Stimulated activated CD4-positive, alpha-beta T cell treated with anti-CD3 and anti-CD28 coated beads, TNF-alpha, amount 100 ng/mL, for 1 hour (primary cell): ENCODE measurements at places on chromosomes 7 and 10.

DNA sequence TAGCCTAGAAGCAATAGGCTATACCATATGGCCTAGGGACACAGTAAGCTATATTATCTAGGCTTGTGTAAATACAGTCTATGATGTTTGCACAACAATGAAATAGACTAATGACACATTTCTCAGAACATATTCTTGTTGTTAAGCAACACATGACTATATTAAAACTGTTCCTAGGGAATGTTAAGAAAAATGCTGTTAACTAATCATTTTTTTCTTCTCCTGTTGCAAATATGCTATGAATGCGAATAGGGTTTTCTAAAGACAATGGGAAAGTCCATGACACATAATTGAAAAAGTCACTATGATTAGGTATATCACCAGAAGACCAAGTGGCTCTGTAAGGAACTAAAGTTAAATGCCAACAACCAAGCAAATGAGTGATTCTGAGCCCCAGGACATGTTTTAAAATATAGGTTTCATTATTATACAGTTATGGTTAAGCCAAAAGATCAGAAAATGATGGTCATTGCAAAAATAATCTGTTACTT lies 454.0 kb upstream of the SORCS1 start:
- no peak for DNase-seq

GRCh38 chr10:56258378-56258777 lies 102.7 kb downstream of the ZWINT start:
- DNase-seq = no peak

DNA sequence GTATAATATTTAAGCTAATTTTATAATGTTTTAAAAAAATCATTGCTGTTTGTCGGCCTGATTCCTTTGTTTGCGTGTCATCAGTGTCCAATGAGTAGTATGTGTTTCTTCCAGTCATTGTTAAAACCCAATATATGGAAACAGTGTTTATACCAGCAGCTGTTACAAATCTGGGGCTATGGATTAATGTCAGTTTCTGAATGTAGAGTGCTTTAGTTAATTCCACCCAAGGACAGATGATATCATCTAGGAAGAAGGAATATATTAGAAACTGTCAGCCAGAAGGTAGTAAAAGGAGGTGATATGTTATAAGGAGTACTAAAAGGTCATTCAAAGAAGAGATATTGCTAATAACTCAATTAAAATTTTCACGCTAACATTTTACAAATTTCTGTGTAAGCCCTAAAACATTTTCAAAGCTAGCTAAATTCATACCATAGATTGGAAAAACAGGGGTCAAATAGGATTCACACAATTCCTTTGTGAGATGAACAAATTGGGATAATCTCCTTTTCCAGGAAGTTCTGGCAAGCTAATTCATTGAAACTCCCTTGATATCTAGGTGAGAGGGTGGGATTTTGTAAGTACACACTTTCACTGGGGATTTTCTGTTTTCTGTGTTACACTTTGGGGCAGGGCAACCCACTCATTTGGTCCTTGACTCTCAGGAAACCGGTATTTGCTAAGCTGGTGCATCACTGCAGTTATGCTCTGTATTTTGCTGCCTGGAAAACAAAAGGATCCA lies 448.8 kb downstream of the LRMDA start:
- no peak for DNase-seq

DNA sequence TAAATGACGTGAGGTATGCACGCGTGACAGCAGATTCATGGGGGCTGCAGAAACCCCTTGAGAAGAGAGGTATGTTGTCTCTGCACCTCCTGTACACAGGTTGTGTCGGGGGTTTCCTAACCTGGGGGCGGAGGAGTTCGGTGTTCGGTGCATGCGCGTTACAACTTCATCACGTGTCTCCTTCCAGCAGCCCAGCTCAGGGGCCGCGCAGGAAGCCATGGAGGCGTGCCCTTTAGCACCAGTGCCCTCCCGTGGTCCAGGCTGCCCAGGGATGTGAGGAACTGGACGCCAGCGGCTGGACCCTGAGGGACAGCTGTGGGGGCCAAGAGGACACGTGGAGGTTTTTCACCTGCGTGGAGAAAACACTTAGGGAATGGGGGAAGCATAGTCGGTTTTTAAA lies 186.4 kb downstream of the EBF3 start:
- DNase-seq = no peak

DNA sequence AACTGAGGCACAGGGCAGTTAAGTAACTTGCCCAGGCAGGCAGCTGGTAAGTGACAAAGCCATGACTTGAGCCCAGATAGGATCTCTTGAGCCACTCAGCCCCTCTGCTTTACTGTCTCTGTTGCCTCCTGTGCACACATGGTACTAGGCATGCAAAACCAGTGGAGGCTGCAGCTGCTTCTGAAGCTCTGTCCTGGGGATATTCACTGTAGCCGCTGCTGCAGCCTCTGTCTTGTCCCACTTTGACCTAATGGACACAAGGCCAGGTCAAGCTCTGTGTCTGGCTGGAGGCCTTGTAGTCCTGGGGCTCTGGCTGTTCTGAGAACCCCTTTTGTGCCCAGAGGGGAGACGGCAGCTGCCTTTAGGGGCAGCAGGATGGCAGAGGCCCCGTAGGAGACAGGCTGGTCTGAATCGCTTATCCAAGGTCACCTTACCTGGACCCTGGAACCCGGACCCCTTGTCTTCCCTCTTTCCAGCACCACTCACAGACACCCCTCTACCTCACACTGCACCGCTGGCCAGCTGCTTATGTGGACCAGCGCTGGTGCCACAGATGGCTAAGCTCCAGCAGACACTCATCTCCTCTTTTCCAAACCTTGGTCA lies 57.6 kb downstream of the TSPAN15 start:
- no peak for DNase-seq

DNA sequence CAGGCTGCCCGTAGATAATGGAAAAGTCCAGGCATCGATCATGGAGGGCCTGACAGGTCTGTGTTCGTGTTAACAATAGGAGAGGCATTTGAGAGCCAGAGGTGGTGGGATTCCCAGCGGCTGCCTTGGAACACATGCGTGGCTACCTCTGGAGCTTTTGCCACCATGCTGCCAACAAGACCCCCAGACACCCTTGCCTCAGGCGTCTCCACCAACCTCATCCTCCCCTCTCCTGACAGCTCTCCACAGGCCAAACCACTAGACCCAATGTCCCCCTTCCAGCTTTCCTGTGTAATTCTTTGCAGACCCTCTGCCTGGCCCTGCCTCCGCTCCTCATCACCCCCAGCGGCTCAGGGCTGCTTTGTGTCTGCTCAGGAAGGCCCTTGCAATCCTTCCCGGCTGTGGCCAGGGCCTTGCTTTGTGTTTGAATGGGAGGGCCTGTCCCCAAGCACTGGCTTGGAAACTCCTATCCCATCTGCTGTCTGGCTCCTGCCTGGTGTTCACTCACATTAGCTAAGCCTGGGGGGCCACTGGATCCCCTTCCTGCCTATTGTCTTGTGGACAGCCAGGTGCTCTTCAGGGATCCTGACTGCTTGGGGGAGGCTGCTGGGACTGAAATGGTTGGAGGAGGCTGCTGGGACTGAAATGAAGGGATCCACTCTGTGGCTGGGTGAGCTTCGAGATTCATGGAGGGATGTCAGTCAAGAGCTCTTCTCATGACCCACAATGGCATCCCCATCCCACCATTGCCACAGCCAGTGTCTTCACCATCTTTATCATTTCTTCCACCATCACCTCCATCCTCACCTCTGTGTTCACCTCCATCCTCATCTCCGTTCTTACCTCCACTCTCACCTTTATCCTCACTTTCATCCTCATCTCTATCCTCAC lies 60.8 kb upstream of the ELN start:
- DNase-seq = no peak

DNA sequence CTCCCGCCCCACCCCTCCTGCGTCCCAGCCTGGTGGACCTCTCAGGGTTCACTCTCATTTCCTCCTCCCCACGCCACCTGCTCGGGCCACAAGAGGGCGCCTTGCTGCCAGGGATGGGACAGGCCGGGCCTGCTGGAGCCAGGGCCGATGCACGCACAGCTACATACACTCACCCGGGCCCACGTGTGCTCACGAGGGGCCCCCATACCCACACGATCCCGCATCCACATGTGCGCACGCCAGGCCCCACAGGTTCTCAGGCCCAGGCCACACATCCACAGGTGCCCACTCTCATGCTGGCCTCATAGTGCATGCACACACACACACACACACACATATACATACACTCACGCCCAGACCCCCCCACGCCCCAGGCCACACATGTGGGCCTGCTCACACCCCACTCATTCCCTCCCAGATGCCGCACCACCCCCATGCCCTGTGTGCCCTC lies 68.6 kb downstream of the LHPP start:
- peak; percentile 73 for DNase-seq

DNA sequence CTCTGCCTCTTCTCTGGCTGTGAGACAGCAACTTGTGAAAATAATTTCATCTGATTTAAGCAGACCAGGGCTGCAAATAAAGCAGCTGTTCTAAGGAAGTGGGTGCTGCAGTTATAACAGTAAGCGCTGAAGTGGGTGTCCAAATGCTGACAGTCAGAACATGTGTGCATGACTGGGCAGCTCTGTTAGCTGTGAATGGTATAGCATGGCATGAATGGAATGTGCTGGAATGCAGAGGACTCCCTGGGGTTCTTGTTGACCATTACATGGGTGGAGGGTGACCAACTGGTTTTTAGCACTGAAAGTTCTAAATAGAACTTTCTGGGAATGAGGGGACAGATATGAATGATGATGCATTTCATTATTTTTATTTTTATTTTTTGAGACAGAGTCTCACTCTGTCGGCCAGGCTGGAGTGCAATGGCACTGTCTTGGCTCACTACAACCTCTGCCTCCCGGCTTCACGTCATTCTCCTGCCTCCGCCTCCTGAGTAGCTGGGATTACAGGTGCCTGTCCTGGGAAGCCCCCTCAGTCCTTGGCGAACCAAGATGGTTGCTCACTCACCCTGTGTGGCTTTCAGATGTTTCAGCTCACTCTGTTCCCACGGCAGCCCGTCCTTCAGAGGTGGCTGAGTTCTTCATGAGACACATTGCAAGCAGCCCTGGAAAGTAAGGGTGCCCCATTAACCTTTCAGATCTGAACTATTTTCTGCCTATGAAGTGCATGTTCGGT lies 319.8 kb upstream of the PHYHIPL start:
- no peak for DNase-seq

DNA sequence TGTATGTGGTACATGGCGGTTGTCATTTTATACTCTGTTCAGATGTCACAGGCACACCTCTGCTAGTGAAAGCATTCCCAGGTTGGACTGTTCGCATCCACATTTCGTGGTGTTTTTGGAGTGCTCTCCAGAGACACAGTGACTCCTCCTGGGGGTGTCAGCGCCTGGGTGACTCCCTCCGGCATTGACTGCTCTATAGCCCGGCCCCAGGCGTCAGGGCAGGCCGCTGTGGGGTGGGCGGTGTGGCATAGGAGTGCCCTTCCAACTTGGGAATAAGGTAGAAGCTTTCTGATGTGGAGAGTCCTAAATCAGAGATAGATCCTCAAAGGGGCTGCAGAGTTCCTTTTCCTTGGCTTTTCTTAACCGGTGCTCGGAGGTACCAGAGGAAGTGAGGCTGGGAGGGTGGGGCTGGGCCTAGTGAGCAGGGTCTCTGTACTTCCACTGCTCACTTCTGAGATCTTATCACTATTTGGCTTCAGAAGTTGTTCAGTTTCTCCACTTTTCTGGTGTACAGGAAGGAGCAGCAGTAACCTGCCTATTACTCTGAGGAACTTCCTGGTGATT lies 32.3 kb downstream of the CCNY start:
- DNase-seq = no peak

- DNase-seq = no peak
Observed at GRCh38 chr7:132160611-132161532, 415.4 kb downstream of the PLXNA4 start.

DNA sequence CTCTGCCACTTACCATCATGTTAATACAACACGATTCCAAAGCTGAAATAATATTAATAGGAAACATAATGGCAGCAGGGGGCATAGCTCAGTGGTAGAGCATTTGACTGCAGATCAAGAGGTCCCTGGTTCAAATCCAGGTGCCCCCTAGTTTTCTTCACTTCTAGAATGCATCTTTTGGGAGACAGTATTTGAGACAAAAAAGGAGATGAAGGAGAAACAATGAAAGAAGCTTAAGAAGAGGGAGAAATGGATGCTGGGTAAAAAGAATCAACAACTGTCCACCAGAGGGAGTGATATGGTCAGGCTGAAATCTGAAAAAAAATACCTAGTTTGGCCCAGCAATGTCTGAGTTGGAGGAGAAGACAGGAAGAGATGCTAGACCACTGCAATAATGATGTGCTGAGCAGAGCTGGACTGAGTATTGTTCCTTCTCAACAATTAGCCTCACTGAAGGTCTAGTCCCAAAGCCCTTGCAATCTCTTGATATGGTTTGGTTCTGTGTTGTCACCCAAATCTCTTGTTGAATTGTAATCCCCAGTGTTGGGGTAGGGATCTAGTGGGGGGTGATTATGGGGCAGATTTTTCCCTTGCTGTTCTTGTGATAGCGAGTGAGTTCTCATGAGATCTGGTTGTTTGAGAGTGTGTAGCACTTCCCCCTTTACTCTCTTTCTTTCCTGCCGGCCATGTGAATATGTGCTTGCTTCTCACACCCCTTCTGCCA lies 48.3 kb downstream of the ZNF783 start:
- DNase-seq = no peak

GRCh38 chr10:97039538-97040247 lies 146.1 kb downstream of the SLIT1 start:
- DNase-seq = no peak

DNA sequence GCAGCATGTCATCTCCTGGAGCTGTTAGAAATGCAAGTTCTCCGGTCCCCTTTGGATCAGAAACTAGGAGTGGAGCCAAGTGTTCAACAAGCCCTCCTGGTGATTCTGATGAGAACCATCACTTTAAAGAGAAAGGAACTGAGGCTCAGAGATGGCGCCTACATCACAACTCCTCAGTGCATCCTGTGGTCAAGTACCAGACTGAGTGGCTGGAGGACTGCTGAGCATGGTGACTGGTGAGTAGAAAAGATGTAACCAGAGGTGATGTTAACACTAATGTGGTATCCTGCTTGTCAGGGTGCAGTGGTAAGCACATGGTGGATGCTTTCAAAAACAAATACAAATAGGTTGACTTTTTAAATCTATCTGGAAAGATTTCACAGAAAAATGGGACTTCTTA lies 3.5 kb upstream of the OIT3 start:
- DNase-seq = no peak

DNA sequence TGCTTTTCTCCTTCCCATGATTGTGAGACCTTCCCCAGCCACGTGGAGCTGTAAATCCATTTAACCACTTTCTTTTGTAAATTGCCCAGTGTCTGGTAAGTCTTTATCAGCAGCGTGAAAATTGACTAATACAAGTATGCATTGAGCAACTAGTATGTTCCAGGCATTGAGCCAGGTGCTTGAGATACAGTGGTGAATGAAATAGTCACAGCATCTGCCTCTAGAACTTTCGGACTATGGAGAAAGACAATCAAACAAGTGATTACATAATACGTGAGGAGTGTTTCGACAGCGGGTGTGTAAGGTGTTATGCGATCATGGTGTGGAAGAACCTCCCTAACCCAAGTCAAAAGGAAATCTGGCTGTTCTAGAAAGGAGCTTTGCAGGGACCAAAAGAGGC lies 21.6 kb upstream of the NUP205 start:
- DNase-seq = no peak

GRCh38 chr7:22320416-22320815 lies 36.5 kb downstream of the RAPGEF5 start:
- no peak for DNase-seq

GRCh38 chr7:30731581-30731980 lies 20.4 kb upstream of the INMT start:
- DNase-seq = no peak

GRCh38 chr10:133230387-133231195 lies 574 bp downstream of the UTF1 start:
- DNase-seq = no peak

GRCh38 chr7:50022451-50022850 lies 70.6 kb downstream of the ZPBP start:
- no peak for DNase-seq
